ENCODE measurements at places on chromosomes 16 and 17.

GRCh38 chr16:68402748-68403040 is 45.6 kb downstream of the SMPD3 start:
- DNase-seq = no peak

DNA sequence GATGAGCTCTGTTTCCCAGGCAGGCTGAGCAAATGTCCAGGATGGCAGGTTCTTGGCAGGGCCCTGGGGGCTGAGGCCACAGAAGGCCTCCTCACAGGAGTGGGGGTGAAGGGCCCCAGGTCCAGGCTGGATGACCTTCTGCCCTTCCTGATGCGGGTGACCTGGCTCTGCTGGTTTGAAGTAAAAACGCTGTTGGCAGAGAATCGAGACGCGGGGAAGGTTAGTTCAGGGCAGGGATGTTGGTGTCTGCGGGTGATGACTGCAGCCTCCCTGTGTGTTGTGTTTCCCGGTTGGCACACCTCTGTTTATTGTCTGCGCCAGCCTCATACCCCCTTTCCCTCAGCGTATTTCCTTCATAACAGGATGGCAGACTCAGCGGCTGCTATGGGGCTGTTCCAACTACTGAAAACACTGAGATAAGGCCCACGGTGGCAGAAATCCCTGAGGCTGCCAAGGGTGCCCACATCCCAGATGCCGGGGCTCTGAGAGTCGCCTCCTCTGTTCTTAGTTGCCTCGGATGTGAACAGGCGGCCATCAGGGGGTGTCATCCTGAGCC is 104.6 kb downstream of the METRNL start:
- DNase-seq = no peak

GRCh38 chr17:17716837-17717523 is 35.7 kb downstream of the RAI1 start:
- no peak for DNase-seq

DNA sequence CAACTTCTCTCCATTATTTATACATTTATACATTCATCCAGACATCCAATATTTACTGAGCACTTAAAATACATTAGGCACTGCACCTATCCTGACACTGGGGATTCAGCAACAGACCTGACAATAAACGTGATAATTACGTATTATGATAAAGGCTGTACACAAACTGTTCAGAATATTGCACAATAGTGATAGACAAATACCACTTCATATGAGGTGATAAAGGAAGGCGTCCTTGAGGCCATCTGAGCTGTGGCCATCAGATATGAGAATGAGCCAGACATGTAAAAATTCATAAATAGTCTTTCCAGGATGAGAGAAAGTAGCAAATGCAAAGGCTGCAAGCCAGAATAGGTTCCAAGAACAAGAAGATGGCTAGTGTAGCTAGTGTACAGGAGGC is 8.6 kb downstream of the USP32 start:
- peak; percentile 4 for DNase-seq

DNA sequence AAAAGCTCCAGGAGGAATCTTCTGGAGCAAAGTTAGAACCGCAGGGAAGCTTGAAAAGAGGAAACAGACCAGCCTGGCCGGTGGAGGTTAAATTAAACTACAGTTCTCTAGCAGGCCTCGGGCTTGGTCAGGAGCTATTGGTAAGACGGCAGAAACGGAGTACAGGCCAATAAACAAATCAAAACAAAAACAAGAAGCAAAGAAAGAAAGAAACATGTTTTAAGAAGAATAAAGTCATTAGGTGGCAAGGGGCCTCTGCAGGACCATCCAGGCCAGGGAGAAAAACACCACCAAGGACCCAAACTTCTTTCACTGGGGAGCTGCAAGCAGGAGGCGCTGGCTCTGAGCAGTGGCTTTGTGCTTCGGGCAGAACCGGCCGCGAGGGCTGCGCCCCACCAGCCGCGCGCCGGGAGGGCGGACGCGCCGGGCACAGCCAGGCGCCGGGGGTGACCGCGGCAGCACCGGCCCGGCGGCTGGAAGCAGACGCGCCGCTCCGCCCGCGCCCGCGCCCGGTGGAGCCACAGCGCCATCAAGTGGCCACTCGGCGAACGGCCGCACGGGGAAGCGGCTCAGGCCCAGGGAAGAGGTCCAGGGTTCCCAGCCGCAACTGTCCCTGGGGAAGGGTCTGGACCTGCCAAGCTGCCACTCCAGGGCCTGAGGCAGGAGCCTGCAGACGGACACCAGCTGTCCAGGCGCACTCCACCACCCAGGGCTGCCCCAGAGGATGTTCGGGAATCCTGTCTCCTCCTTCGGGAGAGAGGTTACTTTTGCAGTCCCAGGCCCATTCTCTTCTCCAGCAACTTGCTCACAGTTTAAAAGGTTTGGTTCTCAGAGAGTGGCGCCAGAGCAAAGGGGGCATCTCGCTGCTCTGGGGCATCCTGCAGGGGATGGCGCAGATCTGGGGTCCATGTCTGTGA is 419.4 kb downstream of the SOX9 start:
- DNase-seq = peak; percentile 60

DNA sequence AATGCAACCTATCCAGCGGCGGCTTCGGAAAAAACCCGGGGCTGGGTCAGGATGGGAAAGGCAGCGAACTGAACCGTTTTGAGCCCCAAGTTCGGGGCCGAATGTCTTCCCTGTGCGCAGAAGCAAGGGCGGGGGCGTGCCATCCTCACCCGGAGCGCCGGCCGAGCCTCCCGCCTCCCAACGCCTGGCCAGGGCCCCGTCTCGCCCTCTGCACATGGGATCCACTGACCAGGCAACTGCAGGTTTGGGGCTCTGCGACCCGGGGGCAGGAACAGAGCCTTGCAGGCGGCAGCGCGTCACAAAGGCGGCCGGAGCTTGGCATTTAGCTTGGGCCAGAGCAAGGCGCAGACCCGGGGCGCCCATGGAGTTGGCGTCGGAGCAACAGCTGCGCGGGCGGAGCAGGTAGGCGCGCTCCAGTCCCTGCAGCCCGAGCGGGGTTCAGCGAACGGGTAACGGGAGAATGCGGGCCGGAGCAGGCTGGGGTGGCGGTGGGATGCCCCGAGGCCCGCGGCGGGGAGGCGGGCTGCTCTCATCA is at the start of gene FBXO39:
TSS of gene FBXO39 (plus strand) at position 345 of the 535 bp plus-strand sequence. CDS start 3,654 bp downstream, outside the sequence.
- no peak for DNase-seq

DNA sequence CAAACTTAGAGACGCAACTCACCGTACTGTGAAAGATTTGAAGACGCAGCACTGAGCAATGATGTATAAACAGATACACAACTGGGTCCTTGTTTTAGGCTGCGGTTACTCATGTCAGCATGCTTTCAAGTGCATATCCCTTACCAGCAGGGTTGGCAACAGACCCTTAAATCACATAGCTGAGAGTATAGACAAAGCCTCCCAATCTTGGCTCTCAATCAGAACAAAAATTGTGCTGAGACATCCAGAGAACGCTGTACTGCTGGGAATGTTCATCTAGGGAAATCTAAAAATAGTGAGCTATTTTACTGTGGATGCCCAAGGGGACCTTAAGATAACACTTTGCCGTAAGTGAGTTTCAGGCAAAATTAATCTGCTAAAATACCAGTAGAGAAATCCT is 84.4 kb upstream of the NUDT7 start:
- DNase-seq = no peak

GRCh38 chr16:30112197-30113030 is 923 bp downstream of the GDPD3 start:
- no peak for DNase-seq

- no peak for DNase-seq
Observed at GRCh38 chr16:78428193-78428592, 328.7 kb downstream of the WWOX start.

DNA sequence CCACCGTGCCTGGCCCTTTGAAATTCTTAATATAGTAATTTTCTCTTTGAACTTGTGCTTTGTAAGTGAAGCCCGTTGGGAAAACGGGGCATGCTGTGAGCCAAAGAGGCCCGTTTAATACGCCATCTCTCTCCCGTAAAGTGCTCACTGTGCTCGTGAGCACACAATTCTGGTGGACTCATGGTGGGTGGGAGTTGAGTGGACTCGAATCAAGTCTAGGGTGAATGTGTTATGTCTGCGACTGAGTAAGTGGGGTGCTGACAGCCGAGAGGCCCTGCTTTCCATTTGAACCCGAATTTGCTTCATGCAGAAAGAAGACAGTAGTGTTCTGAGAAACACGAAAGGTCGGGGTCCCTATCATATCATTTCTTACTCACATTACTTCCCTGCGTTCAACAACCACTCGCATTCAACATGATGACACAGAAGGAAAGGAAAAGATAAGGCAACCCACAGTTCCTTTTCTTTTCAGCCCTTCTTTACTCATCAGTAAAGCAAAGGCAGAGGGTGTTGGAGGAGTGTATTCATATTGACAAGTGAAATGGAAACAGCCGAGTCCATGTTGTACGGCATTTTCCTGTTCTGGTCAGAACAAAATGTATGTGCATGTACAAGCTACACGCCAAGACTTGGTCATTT is 4.8 kb upstream of the ATP2A3 start:
- DNase-seq = no peak

GRCh38 chr17:17508646-17509591 is 12.7 kb upstream of the RASD1 start:
- no peak for DNase-seq

DNA sequence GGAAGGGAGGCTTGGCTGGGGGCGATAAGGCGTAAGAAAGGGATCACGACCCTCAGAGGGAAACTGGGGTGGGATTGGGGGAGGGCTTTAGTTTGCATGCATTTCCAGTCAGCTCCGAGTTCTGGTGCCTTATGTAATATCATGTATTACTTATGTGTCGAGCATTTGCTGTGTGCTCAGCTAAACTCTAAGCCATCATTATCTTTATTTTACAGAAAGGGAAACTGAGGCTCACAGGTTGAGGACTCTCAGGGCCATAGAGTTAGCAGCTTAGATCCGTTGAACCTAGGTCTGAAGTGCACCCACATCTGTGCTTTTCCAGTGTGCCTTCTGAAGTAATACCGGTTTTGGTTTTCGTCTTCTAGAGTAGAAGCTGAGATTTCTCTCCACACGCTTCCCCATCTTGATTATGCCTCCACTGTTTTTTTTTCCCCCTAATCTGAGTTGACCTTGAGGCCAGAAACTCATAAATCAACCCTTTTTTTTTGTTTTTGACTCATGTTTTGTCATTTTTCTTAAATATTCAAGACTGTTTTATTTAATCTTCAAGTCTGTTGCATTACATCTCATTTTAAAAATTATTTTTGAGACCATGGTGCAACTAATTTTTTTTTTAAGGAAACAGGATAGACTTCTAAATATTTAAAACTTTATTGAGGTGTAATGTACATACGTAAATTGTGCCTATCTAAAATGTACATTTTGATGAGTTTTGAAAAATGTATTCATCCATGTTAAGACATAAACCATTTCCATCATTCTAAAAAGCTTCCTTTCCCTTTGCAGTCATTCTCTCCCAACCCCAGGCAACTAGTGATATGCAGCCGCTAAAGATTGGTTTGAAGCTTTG is 741 bp downstream of the CYB5B start:
- no peak for DNase-seq

DNA sequence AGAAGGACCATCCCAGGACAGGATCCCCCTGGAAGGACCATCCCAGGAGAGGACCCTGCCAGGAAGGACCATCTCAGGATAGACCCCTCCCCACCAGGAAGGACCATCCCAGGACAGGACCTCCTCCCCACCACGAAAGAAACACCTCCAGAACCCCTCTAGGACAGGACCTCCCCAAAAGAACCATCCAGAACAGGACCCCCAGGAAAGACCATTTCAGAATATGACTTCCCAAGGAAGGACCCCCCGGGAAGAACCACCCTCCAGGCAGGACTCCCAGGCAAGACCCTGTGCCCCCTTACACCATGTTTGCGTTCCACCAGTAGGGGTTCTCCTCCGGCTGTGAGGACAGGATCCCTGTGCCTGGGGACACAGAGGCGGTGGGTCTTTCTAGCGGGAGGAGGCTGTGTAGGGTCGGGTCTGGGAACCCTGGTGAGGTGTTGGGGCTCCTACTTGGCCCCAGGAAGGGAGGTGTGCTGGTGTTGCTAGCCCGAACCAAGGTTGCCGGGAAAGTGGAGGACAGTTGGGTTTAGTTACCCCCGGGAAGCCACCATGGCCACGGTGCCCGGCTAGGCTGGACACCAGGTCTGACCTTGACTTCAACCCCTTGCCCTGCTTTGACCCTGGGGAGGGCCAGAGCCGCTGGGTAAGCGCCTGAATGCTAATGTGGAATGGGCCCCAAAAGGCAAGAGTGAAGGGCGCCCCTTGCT is 2.2 kb downstream of the NOTUM start:
- DNase-seq = no peak

GRCh38 chr16:51464996-51465395 is 313.9 kb upstream of the SALL1 start:
- DNase-seq = peak; percentile 66

DNA sequence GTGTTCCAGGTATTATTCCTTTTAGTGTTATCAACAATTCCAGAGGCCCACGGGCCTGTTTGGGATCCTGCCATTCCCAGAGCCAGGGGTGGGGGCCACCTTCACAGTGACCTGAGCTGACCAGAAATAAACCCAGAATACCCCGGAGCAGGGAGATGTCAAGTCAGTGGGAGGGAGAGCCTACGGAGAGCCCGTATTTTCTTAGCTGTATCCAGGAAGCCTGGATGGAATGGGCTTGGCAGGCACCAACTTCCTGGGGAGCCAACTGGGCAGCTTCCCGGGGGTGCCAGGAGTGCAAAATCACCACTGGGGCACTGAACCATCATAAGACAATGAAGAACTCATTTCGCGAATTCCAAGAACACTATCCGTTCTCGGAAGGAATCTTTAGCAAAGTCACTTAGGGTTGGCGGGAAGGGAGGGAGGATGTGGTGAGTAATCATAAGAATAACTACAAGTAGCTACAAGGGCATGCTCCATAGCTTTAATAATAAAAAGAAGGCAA is 13.2 kb upstream of the MRTFB start:
- DNase-seq = no peak

DNA sequence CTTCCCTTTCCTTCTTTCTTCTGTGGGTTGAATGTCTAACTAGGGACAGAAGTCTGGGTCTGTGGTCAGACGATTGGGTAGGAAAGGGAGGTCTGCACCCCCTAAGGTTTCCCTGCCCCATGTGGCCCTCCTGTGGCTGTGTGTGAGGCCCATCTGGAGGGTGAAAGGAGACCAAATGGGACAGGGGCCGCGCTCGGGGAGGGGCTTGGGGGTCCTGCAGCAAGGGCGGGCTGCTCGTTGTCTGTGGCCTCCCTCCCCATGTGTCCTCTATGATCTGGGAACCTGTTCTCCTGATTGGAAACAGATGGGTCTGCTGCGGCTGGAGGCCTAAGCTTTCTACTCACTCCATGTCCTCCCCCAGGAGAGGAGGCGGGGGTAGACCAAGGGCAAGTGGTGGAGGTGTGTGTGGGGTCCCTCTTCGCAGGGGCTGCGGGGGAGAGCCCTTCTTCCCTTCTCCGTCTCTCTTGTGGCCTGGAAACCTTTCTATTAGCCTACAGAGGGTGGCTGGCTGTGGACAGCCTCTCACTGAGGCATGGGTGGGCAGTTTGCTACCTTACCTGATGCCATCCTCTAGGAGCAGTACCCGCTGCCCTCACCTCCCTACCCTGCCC is 18.6 kb downstream of the IGFBP4 start:
- DNase-seq = no peak

GRCh38 chr17:50171371-50172071 is 5.7 kb downstream of the SGCA start:
- no peak for DNase-seq

DNA sequence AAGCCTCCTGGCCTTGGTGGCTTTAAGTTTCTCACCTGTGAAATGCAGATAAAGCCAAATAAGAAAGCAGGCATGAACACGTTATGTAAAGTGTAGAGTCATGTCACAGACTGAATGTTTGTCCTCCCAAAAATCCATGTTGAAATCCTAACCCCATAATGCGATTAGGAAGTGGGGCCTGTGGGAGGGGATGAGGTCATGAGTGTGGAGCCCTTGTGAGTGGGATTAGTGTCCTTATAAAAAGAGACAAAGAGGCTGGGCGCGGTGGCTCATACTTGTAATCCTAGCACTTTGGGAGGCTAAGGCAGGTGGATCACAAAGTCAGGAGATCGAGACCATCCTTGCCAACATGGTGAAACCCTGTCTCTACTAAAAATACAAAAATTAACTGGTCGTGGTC is 19.5 kb upstream of the C16orf78 start:
- no peak for DNase-seq

All from NCI-H2227 treated with DMSO at 0.1 percent for 48 hours (cell line).